ENCODE measurements at places on chromosomes 3 and 15.

DNA sequence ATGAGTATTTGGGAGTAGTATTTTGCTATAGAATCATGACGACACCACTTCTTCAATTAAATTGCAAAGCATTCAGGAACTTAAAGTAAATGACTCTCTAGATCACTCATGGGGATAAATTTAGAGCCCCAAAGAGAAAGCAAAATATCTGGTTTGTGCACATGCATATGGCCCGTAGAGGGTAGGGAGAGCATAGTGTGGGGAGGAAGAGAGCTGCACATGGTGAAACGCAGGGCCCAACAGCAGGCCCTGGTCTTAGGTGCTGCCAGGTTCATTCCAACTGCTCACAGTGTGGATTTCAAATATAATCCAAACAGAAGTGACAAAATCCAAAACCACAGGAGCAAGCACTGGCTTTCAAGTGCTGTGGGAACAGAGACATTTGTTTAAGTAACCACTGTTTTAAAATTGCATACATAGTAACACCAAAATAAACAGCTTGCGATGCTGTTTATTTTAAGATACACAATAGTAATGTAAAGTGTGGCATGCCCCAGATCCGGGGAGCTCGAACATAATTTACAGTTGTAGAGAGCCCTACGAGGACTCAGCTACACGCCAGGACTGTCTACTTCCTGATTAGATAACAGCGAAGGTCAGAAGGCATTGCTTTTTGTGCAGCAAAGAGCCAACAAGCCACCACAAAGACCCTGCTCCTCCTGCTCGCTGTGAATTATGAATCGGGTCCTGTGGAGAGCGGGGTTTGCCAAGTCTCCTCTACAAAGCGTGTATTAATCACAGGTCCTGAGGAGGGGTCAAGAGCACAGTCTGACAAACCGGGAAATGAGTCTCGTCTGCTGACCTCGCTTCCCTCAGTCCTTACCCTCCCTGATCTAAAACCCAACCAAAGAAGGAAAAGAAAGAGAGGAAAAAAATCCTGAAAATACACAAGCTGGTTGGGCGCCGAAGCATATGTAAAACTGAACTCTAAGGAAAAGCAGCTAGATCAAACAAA lies 80.6 kb downstream of the MEIS2 start:
- DNase-seq, result peak; percentile 46

DNA sequence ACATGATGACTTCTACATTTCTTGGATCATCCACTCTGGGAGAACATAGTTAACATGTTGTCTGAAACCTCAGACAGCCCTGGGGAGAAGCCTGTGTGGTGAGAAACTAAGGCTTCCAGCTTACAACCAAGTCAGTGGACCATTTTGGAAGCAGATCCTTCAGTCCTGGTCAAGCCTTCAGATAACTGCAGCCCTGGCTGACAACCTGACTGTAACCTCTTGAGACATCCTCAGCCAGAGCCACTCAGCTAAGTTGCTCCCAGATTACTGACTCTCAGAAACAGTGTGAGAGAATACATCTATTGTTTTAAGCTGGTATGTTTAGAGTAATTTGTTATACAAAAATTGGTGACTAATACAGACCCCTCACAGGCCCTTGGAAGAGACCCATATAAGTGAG lies 50.9 kb upstream of the KPNA4 start:
- DNase-seq, result peak; percentile 26

DNA sequence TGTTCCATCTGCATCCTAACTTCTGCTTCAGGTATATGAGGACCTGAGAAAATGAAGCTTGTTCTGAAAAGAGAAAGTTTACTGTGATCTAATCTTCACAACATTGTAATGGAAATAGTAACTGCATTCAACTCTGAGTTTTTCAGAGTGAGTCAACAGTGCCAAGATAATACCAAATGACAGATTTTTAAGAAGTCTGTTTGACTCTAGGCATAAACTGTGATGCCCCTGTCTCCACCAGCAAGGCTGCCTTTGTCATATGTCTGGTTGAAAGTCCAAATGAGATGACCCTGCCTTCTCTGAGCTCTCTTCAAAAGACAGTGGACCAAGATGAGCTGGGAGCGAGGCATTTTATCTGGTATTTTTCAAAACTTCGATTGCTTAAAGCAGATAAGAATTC lies 44.8 kb upstream of the B3GNT5 start:
- DNase-seq, result no peak

DNA sequence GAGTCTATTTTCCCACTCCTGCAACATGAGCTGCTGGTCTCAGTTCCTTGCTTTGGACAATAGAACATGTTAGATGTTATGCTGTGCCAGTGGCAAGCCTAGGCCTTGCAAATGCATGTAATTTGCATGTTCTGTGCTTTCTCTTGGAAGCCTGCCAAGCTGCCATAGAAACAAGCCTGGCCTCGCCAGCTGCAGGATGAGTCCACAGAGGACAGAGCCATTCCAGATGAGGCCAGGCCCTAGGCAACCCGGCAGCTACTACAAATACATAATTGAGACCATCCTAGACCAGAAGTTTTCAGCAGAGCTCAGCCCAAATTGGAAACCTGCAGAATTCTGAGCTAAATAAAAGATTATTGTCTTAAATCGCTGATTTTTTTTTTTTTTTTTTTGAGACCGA lies 39.6 kb downstream of the TRIM69 start:
- DNase-seq, result no peak

GRCh38 chr3:82050382-82050781 lies 288.9 kb upstream of the GBE1 start:
- no peak for DNase-seq

All from fibroblast of skin of back (primary cell).